Occipital lobe (tissue), 3 donors: ENCODE measurements at places on chromosomes 7 and 10. TPM values are rescaled to one million over a fixed set of nuclear protein-coding genes. Genes with fewer than 3 reads are reported as not detected.

GRCh38 chr10:102599565-102600327 lies 44.5 kb upstream of the TRIM8 start:
- DNase-seq, result no peak

GRCh38 chr7:50421043-50421442 lies 29.1 kb downstream of the FIGNL1 start:
- DNase-seq, result no peak

GRCh38 chr7:118153551-118154177 lies 30.3 kb upstream of the LSM8 start:
- DNase-seq, result no peak

- DNase-seq, result no peak
These were observed 560.9 kb downstream of the DNAJB6 start for GRCh38 chr7:157897681-157898080.

GRCh38 chr10:71975871-71976725 lies 11.9 kb downstream of the CHST3 start:
- DNase-seq, result peak; percentile 78

GRCh38 chr10:104351919-104352318 lies 1.7 kb upstream of the CFAP58 start:
- no peak for DNase-seq

GRCh38 chr10:111548084-111548726 lies 471.4 kb downstream of the ADRA2A start:
- DNase-seq, result no peak

GRCh38 chr7:134771889-134772288 lies 7.5 kb upstream of the CALD1 start:
- no peak for DNase-seq

The STEAP2 gene
- total RNA-seq, result 2.3 TPM
